ENCODE measurements at places on chromosomes 7 and 10.

DNA sequence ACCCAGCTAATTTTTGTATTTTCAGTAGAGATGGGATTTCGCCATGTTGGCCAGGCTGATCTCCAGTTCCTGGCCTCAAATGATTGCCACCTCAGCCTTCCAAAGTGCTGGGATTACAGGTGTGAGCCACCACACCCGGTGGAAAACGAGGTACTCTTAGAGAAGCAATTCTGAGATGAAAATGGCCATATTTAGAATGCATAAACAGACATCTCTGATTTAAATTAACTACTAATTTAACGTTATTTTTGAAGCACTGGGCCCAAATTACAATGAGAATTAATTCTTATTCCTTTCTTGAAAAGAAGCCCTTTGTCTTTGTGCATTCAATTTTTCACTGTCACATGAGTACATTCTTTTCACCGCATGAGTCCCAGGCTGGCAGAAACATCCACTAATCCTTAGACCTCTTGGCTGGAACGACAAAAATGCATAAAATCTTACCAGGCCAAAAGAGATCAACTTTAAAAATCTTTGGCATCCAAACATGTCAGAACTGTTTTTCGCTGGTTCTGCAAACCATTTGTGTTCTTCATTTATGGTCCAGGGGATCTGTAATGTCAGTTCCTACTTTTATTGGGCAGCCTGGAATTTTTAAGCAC is 60.1 kb upstream of the CAPZA2 start:
- DNase-seq, result no peak

DNA sequence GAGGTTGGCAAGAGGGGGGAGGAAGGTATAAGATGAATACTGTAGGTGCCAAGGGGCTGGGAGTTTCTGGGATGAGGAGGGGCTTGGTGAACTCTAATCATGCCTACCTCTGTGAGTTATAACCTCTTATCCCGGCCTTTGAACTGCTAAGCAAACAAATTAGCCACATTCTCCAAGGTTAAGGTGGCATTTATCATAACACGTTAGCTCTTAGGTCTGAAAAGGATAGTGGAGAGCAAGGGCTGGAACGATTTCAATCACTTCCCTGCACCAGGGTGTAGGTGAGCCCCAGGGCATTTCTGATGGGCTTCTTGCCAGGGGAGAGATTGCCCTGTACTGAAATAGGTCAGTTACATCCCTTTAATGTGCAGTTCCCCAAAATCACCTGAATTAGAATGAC is 28.6 kb upstream of the DMBT1 start:
- peak; percentile 20 for DNase-seq

DNA sequence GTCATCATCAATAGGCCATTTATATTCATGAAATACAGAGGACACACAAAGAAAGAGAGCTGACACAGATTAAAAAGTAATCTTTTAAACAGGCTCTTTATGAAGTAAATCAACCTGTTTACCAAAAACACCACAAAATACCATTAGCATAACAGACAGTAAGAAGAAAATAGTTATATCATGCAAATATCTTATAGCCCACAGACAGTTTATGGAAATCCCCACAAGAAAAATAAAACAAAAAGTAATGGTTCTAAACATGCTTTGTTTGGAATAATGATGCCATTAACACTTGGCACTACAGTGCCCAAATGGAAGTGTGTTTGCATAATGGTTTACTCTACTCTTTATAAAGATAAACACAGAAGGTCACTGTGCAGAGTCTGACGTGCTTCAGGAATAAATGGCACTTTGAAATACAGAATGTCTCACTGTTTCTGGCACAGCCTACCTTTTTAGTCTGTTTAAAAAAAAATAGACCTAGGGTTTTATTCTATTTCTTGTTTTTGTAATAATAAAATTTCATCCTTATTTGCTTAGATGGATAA is 30.1 kb downstream of the SEMA3D start:
- no peak for DNase-seq

- no peak for DNase-seq
These were observed 148.6 kb downstream of the NRCAM start for GRCh38 chr7:108307595-108307994.

GRCh38 chr10:124303662-124304418 is 114.9 kb downstream of the OAT start:
- DNase-seq, result no peak

DNA sequence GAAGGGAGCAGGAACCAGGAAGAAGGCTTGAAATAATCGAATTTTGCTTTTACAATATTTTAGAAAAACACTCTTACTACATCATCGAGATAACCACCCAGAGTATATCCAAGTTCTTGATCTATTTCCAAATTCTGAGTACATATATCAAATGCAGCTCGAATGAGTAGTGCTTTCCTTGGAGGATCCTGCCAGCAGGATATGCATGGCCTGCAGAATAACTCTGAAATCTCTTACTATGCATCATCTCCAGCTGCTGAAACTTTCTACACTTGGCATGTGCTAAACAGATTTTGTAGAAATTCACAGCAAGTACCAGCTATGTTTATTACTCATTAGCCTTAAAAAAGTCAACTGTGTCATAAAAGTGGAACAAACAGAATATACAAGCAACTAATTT is 44.0 kb upstream of the ANK3 start:
- no peak for DNase-seq

- no peak for DNase-seq
These were observed 144.6 kb downstream of the PRKAG2 start for GRCh38 chr7:151732292-151732691.

- peak; percentile 68 for DNase-seq
These were observed 14.2 kb upstream of the MTPN start for GRCh38 chr7:135991322-135991721.

- DNase-seq, result no peak
These were observed 69.6 kb downstream of the PKD1L1 start for GRCh38 chr7:47878662-47879061.

DNA sequence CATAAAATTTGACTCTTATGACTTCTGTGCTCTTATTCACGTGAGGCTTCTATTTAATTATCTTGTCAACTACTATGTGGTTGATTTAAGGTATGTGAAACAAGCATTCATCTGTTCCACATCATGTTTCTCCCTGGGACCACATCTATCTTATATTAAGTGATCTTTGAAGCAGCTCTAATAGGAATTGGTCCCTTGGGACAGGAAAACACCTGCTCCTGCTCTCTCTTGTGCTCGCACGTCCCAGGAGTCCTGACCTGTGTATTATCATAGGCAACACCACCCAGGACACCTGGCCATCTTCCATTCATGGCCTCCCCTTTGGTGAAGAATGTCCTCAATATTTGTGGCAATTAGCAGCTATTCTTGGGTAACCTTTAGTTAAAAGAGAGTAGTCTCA is 269.2 kb downstream of the NRG3 start:
- DNase-seq, result no peak

GRCh38 chr10:43227911-43228782 is 38.7 kb downstream of the RASGEF1A start:
- DNase-seq, result no peak

- DNase-seq, result no peak
These were observed 387.2 kb upstream of the PODXL start for GRCh38 chr7:131943646-131944045.

DNA sequence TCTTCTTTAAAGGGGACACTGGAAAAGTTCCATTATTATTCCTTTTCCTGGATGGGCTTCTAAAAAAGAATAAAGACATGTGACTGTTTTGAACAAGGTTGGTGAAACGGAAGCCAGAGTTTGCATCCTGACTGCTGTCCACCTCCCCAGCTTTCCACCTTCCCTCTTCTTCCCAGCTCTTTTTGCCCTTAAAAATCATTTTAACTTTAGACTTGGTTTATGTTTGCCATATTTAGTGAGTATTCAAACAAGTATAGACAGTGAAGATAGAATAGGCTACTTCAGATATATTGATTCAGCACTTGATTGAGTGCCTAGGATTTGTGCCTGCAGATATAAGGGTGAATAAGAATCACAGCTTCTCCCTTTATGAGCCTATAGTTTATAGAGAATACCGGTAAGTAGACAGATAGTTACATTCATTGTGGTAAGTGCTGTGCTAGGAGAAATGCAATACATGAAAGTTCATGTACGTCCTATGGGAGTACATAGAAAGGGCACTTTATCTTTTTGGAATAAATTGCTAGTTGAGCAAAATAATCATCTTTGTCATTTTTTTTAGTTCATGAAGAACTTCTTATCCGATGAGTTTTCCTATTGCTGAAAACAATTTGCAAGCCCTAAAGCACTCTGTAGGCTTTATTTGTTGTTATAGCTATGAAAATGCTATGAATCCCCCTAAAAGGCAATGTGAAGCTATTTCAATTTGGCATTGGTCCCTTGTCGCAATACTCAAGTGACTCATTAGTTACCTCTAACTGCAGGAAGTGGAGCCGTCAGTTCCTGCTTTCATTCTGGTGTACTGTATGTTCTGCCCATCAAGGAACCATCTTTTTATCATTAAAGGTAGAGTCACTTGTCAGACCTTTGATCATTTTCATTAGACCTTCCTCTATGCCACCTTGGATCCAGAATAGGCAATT is 57.2 kb upstream of the STRIP2 start:
- DNase-seq, result peak; percentile 52

- no peak for DNase-seq
These were observed 2.3 kb upstream of the NRP1 start for GRCh38 chr10:33336582-33337325.

GRCh38 chr7:93750986-93751385 is 139.6 kb downstream of the TFPI2 start:
- DNase-seq, result no peak

DNA sequence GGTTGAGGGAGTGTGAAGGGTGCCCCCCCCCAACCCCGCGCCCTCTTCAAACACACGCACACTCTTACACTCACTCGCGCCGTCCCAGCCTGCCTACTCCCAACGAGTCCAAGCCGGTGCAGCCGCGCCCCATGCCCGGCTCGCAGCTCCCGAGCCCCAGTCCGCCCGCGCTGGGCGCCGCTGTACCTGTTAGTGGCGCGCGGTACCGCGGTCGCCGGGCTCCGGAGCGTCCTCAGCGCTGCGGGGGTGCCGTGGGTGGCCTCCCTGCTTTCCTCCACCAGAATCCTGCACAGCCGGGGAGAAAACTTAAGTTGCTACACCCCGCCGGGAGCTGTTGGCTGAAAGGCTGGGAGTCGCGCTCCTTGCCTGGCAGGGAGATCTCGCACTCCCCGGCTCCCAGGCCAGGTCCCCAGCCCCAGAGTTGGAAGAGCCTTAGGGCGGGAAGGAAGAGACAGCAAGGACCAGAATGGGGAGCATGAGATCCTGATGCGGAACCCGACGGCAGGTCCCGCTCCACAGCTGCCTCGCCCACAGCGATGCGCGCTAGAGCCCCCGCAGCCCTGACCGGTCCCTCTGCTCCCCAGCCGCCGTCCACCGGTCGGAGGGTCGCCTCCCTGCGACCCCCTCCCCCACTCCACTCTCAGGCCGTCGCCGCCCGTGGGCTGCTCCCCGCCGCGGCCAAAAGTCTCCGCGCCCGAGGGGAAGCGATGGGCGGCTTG is 863 bp downstream of the ST8SIA6 start:
- peak; percentile 78 for DNase-seq

GRCh38 chr7:89966067-89966664 is 188.1 kb upstream of the STEAP1 start:
- DNase-seq, result no peak

DNA sequence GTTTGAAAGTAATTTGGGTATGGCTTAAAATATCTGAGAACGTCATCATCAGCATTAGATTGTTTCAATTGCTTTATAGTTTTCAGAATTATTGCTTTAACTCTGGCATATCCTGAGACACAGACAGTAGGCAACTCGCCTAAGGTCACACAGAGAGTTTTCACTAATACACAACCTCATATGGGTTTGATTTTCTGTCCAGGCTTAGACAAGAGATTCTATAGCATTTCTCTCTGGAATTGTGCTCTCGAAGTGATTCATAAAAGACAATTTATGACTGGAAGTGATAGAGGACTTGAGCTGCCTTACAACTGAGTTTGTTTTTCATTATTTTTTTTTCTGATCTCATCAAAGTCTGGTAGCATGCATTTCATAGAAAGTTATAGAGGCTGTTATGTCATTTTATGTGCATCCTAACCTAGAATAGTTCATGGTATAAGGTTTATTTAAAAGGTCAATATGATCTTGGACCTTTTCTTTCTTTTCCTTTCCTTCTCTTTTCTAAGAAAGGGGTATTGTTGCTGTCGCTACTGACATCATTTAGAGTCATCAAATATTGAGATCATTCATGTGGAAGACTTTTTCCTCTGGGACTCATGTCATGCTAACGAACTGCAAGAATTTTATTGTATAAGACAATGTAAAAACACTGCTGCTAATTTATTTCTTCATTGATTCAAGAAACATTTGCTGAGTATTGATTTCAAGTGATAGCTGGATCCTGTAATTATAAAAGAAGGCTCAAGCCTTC is 278.2 kb downstream of the PLXDC2 start:
- no peak for DNase-seq

DNA sequence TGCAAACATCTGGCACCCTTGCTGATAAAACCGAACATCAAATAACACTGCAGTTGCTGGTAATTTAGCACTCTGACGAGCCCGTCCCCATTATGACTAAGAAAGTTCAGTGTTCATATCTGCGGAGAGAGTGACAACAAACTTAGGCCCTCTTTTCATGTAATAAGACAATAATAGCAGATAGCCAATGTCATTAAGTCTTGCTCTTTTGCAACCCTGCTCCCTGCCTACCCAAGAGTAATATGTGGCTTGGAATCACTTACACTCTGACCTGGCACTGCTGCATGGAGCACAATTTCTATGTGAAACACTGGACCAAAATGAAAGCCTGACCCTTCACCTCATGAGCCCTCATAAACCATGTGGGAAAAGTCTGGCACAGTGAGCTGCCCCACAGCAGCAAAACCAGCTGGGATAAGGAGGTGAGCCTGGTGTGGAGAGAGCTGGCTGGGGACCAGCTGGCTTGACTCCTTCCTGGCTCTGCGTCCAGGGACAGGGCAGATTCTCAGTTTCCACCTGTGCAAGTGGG is 86.5 kb downstream of the HIPK2 start:
- DNase-seq, result no peak

DNA sequence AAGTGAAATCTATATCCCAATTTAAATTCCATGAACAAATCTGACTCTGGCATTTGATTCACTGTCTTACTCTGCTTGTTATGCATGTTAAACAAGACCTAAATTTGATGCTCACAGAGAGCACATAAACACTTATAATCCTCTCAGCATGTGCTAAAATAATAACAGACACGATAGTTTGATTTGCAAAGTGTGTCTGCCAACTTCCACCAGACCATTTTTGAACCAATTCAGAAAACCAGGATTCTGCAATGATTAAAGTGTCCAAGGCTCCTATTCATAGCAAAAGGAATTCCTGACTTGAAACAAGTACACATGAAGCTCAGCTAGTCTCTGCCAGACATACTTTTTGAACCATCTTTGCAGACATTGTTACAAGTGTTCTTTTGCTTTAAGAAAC is 11.2 kb downstream of the RBM20 start:
- no peak for DNase-seq
